ENCODE measurements at places on chromosomes 4 and X.

DNA sequence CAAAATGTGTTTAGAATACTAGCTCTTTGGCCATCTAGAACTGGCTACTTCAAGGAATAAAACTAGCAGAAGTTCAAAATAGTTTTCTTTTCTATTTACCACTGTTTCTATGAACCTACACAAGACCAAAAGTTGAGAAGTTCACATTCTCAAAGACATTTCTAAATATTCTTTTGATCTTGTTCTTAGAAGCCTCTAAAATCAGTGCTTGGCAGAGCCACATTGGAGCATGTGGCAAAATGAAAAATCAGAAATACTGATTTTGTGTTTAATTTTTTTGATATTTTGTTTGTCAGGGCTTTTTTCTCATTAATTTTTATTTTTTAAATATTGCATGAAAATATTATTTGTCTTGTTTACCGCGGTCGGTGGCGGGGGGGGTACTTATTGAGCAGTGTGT, 853.8 kb upstream of the INTU start:
- DNase-seq, result no peak

DNA sequence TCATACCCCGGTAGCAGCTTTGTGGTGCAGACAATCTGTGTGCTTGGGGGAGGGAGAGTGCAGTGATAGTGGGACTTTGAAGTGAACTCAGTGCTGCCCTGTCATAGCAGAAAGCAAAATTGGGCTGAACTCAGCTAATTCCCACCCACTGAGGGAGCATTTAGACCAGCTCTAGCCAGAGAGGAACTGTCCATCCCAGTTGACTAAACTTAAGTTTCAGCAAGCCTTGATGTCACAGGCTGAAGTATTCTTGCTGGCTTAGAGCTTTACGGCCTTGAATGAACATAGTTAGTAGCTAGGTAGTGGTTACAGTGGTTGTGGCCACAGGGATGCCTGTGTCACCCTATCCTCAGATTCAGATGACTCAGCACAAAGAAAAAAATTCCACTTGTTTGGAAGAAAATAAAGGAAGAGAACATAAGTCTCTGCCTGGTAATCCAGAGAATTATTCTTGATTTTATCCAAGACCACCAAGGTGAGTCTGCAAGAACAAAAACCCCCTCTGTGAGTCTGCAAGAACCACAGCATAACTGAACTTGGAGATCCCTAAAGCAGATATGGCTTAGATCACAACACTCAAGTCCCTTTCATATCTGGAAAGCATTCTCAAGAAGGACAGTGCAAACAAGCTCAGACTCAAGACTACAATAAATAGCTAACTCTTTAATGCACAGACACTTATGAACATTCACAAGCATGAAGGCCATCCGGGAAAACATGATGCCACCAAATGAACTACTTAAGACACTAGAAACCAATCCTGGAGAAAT, 39.4 kb downstream of the ADH7 start:
- no peak for DNase-seq

GRCh38 chr4:56686537-56687231, 5.6 kb upstream of the HOPX start:
- no peak for DNase-seq

DNA sequence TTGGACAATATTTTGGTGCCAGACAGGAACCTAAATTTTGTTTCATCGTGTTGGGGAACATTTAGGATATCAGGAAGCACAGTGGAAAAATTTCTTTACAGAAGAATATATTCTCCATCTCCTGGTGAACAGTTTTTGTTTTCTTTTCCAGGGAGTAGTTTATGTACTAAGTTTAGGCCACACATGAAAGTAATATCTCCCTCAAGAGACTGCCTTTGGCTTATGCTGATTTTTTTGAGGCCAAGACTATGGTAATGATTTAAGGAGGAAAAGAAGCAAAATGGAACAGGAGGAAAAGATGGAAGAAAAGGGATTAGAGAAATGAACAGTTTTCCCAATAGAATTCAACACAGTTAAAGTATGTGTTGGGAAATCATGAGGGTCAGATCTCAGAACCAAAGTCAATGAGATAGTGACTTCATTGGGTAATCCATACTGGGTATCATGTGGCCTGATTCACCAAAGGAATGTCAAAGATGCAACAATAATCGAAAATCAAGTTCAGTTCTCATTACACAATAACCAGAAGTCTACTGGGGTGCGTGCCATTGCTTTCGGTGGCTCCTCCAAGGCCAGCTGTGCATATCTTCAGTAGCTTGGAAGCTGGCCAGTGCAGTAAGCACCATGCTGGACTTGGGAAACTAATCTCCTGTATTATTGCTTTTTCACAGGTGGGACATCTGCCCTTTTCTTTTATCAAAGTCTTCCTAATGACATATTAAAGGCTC, 234.8 kb downstream of the COL25A1 start:
- no peak for DNase-seq

- no peak for DNase-seq
Measured at GRCh38 chrX:33892670-33893069, 239.4 kb downstream of the FAM47A start.

- DNase-seq, result no peak
Measured at GRCh38 chr4:67687636-67688035, 13.3 kb downstream of the UBA6 start.

DNA sequence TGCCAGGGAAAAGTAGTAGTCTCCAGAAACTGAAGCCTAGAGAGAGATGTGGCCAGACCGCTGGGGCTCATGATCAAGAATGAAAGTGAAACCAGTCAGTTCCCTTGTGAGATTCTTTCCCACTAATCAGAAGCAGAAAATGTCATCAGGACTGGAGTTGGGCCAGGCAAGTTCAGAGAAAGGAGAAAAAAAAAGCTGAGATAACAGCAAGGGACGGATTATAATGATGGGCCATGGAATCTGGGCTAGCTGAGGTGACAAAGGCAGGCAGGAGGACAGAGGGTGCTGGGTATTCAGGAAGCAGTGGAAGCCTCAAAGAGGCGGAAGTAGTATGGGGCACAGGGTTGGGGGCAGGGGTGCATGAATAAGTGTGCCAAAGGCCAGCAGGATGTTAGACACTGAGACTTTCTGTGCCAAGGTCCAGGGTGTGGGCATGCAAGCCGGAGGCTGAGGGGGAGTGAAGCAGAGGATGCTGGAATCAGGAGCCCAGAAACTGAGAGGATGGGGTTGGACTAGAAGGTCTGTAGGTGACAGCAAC, 2.5 kb downstream of the CXorf38 start:
- peak; percentile 4 for DNase-seq

GRCh38 chr4:155099231-155099630, 109.2 kb upstream of the NPY2R start:
- DNase-seq, result no peak

- no peak for DNase-seq
Measured at GRCh38 chrX:2136848-2137247, 363.9 kb downstream of the DHRSX start.
